ENCODE measurements at places on chromosomes 7 and 10. TPM values are rescaled to one million over a fixed set of nuclear protein-coding genes. Genes with fewer than 3 reads are reported as not detected.

The AS3MT gene
- 3.5 TPM for total RNA-seq

The SLC16A9 gene
- total RNA-seq = 0.06 TPM

The PGAM1 gene
- 628 TPM for total RNA-seq

The PAPOLB gene
- not detected for total RNA-seq

The OR6V1 gene
- not detected for total RNA-seq

The RNF133 gene
- total RNA-seq = not detected

The NRCAM gene
- total RNA-seq = 73.8 TPM

The ZNF488 gene
- 13.3 TPM for total RNA-seq

The MYO1G gene
- total RNA-seq = 0.14 TPM

The IL15RA gene
- 5.0 TPM for total RNA-seq

The RADIL gene
- total RNA-seq = 2.8 TPM

The C10orf90 gene
- total RNA-seq = 3.5 TPM

The DDC gene
- 1.9 TPM for total RNA-seq

The MYL10 gene
- total RNA-seq = not detected

The CTAGE8 gene
- not detected for total RNA-seq

The WEE2 gene
- 0.03 TPM for total RNA-seq

The NEUROG3 gene
- not detected for total RNA-seq

The SLC29A4 gene
- total RNA-seq = 16.1 TPM

The MYO3A gene
- not detected for total RNA-seq

The FAM237B gene
- total RNA-seq = not detected

The PRPS1L1 gene
- total RNA-seq = not detected

The HTRA1 gene
- total RNA-seq = 57.5 TPM

The ANXA7 gene
- 113 TPM for total RNA-seq

The SPDYE9 gene
- total RNA-seq = not detected

The ECHDC3 gene
- total RNA-seq = 7.9 TPM

The ZNF518A gene
- total RNA-seq = 7.9 TPM

The NKX2-3 gene
- not detected for total RNA-seq

The ASB4 gene
- 0.29 TPM for total RNA-seq

The FOXP2 gene
- not detected for total RNA-seq

The UNCX gene
- not detected for total RNA-seq

The CYP26C1 gene
- not detected for total RNA-seq

The GRM3 gene
- total RNA-seq = not detected

The SLC18A2 gene
- not detected for total RNA-seq

The TEX36 gene
- not detected for total RNA-seq

The GPR26 gene
- total RNA-seq = not detected

All from A549 treated with CORT108297 at 1 μM for 4 hours (cell line).